Activated CD4-positive, CD25-positive, alpha-beta regulatory T cell (primary cell): ENCODE measurements at places on chromosomes 4 and X.

GRCh38 chr4:186592966-186593586 lies 37.7 kb upstream of the MTNR1A start:
- no peak for DNase-seq

GRCh38 chrX:17595456-17596035 lies 141.7 kb upstream of the SCML1 start:
- DNase-seq: no peak

DNA sequence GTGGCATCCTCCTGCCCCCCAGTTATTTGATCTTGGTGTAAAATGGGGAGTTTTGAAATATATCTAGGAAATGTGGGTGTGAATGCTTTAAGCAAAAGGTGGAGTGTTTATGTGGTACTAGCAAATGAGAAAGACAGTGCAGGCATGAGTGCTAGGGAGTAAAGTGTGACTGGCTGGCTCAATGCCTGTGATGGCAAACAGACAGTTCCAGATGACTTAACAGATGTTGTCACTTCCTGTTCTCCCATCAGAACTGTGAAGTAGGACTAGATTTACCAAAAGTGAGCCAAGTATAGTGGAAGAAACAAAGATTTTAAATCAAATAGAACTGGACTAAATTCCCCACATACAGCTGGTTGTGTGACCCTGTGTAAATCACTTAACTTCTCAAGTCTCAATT lies 8.4 kb upstream of the AMOT start:
- no peak for DNase-seq

GRCh38 chrX:44795945-44796450 lies 47.8 kb upstream of the DUSP21 start:
- DNase-seq: no peak

GRCh38 chrX:50100188-50100587 lies 100.6 kb downstream of the AKAP4 start:
- DNase-seq: no peak

GRCh38 chr4:141215030-141215429 lies 5.7 kb upstream of the ZNF330 start:
- DNase-seq: no peak

- DNase-seq: no peak
Measured at GRCh38 chrX:105167233-105167632, 53.3 kb downstream of the TEX13A start.
